Stimulated activated CD8-positive, alpha-beta memory T cell treated with anti-CD3 and anti-CD28 coated beads, Interleukin-2, amount 100 ng/mL, for 1 hour (primary cell): ENCODE measurements at places on chromosomes 2 and 18.
A peak's percentile ranks its signal among the peaks of the same experiment; 100 is the strongest.

DNA sequence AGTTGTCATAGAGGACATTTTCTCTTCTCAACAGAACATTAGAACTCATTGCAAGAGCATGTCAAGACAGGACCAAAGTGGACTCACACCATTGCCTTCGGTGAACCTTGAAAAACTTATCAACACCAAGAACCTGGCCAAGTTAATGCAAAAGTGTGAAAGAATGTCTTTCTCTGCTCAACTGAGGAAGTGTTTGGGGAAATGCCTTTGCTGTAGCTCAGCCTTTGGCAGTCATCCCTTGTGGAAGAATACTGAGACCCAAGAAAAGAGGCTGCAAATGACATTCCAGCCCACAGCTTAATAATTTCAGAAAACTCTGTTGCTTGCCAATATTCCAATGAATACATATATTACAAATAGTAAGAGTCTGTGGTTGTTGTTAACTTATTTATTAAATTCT is 728.8 kb upstream of the PIK3C3 start:
- DNase-seq: no peak

GRCh38 chr2:40452786-40453185 is 896 bp upstream of the SLC8A1 start:
- no peak for DNase-seq

DNA sequence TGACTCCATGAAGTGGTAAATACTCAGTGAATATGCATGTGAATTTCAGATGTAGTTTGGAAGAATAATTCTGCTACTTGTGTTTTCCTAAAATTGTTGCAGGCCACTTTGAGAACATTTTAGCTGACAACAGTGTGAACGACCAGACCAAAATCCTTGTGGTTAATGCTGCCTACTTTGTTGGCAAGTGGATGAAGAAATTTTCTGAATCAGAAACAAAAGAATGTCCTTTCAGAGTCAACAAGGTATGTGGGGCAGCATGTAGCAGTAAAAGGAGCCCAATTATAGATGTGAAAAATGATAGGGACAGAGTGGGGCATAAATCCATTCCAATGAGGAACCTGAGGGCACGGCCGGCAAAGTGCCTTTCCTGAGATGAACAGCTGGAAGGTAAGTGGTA is 16.1 kb downstream of the SERPINB5 start:
- no peak for DNase-seq

GRCh38 chr2:95514718-95515117 is 30.2 kb upstream of the TRIM43B start:
- no peak for DNase-seq

DNA sequence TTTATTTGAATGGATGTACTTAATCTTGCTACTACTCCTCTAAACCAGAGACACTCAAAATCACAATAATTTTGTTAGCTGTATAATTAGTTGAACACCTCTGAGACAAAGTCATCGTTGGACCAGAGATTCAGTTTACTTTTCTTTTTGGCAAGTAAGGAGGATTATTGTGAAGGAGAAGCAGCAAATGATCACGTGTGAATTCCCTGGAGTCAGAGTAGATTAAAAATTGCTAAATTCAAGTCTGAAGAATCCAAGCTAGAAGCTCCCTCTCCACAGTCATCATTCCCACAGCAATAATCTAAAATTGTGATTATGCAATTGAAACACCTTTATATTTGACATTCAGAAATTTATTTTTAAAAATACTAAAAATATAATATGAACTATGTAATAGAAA is 484.4 kb downstream of the CMPK2 start:
- DNase-seq: no peak

DNA sequence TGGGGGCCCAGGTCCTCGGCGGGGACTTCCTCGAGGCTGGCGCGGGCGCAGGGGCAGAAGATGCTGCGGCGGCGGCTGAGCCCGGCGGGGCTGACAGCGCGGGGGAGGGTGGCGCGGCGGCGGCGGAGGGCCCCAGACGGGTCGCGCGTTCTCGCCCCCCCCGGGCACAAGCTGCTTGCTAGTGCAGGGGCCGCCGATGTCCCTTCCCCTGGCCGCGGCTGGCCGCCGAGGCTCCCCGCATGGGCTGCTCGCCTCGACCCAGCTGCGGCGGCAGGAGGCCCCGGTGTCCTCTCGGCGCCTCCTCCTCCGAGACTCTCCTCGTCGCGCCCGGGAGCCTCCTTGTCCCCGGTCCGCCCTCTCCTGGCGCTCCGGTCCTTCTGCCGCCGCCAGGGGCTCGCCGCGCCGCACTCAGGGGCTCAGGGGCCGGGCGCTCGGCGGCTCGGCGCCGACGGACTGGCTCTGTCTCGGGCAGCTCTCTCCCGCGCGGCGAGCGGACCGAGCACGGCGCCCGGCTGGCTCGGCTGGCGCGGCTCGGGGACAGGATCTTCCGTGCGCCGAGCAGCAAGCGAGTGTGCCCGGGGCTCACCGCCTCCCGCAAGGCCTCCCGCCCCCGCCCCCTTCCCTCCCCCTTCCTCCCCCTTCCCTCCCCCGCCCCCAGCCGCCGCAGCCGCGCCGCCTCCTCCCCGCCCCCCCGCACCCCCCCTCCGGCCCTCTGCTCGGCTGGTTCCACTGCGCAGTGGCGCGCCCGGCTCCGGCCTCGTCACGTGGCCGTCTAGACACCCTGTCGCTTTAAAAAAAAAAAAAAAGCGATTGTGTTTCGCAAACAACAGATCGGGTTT is 902 bp upstream of the SMAD7 start:
- DNase-seq: peak; percentile 68

DNA sequence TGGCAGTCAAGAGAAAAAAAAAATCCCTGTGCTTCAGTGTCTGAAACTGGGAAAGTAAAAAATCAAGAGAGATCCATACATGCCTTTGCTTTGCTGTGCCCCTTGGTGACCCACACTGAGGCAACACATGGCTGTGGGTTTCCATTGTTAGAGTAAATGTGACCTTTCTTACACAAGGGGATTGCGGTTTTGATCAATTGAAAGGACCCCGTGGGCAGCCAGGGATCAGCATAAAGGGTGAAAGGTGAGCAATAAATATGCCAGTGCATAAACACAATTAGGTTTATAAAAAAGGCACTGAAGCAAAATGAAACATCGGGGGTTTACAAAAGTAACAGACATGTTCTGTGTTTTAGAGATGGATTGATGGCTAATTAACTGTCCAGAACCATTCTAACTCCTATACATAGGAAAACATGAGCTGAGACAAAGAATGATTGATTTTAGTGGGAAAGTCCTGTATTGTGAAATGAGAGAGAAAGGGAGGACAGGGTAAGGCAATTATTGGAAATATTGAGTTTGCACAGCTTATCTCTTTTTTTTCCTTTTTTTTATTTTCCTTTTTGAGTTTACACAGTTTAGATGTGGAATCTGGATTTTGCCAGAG is 40.7 kb upstream of the BBS5 start:
- DNase-seq: no peak

- no peak for DNase-seq
Observed at GRCh38 chr2:201644001-201644400, 698 bp upstream of the TMEM237 start.

DNA sequence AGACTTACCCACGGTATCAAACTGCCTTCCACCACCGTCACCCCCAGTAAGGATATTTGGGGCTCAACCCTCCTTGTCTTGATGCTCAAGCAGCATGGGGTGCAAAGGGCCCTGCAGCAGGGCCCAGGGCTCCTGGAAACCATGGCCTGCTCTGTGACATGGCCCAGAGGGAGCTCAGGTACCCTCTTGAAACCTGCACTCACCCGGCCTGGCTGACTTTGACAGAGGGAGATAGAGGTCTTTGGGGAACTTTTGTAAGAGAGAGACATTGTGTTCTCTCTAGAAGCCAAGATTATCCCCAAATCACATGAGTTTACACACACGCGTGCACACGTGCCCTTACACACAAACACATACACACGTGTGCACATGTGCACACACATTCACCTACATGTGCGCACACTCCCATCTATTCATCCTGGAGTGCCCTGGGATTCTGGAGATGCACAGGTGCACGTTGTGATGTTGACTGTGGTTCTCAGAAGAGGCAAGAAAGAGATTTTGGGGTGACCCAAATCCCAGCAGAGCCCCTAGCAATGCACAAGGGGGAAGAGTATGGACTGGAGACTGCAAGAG is 19.6 kb upstream of the KCNK3 start:
- no peak for DNase-seq

DNA sequence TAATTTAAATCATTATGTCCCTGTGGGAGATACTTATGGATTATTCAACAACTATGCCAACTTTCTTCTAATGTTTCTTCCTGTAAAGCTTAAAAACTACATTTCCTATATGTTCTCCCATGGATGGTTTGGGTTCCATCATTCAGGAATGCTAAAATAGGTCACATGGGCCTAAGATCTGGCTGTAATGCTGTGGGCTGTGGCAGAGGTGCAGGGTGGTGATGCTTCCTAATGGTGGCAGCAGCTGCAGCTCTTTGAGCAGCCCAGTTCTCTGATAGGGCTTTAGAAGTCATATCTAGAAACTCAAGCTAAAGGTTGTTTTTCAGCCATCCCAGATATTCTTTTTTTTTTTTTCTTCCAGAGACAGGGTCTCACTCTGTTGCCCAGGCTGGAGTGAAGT is 266.1 kb downstream of the ZNF385B start:
- no peak for DNase-seq

DNA sequence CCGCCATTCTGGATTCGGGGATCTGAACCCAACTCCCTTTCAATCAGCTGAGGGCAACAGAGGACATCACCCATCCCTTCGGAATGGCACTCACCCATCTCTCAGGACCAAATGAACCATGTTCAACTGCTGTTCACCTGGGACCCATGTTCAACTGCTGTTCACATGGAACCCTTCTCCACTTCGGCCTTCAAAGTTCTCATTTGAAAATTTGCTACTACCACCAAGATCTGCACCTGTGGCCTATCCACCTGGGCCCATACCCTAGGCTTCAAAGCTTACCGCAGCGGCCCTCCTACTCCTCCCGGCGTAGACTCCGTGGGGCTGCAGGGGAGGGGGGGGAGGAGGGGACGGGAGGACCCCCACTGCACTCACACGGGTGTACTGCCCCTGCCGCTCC is 119.2 kb upstream of the ANKRD30BL start:
- no peak for DNase-seq

GRCh38 chr2:44016282-44016681 is 20.5 kb upstream of the LRPPRC start:
- no peak for DNase-seq

DNA sequence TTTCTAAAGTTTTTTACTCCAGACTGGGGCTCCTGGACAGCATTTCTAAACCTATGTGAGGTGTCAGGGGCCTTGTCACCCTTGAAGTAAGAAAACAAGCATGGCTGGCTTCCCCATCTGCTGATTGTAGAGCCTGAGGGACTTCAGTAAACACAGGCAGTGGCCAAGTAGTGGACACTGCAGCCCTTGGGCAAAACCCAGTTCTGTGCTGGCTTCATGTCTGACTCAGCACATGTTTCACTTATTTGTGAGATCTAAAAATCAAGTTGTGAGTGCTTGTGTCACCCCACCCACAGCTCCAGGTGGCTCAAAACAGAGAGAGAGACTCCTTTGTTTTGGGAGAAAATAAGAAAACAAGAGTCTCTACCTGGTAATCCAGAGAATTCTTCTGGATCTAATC is 660.3 kb upstream of the VRK2 start:
- DNase-seq: no peak

DNA sequence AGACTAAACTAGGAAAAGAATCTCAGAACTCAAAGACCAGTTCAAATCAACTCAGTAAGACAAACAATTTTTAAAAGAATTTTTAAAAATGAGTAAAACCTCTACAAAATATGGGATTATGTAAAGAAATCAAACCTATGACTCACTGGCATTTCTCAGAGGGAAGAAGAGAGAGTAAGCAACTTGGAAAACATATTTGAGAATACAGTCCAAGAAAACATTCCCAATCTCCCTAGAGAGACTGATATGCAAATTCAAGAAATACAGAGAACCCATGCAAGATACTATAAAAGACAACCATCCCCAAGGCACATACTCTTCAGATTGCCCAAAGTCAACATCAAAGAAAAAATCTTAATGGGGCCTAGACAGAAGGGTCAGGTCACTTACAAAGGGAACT is 162.7 kb downstream of the WDPCP start:
- DNase-seq: no peak
